Stimulated activated CD8-positive, alpha-beta memory T cell treated with anti-CD3 and anti-CD28 coated beads, Interleukin-12 subunit alpha, Interleukin-12 subunit beta, amount 100 ng/mL, for 4 hours (primary cell): ENCODE measurements at places on chromosomes 7 and 10.

- DNase-seq = no peak
Observed at GRCh38 chr7:95537468-95537867, 51.7 kb downstream of the ASB4 start.

GRCh38 chr7:142606081-142606480, 143.2 kb upstream of the PRSS1 start:
- DNase-seq = no peak

GRCh38 chr10:67549390-67549789, 146.6 kb downstream of the CTNNA3 start:
- no peak for DNase-seq

- no peak for DNase-seq
Observed at GRCh38 chr7:137073571-137074325, 205.3 kb downstream of the CHRM2 start.

- no peak for DNase-seq
Observed at GRCh38 chr10:11898372-11899066, 75.4 kb downstream of the PROSER2 start.

- DNase-seq = no peak
Observed at GRCh38 chr10:117539903-117540639, 2.5 kb upstream of the EMX2 start.

GRCh38 chr10:75472685-75473084, 41.3 kb downstream of the LRMDA start:
- no peak for DNase-seq
